ENCODE measurements at places on chromosomes 2 and 18.

DNA sequence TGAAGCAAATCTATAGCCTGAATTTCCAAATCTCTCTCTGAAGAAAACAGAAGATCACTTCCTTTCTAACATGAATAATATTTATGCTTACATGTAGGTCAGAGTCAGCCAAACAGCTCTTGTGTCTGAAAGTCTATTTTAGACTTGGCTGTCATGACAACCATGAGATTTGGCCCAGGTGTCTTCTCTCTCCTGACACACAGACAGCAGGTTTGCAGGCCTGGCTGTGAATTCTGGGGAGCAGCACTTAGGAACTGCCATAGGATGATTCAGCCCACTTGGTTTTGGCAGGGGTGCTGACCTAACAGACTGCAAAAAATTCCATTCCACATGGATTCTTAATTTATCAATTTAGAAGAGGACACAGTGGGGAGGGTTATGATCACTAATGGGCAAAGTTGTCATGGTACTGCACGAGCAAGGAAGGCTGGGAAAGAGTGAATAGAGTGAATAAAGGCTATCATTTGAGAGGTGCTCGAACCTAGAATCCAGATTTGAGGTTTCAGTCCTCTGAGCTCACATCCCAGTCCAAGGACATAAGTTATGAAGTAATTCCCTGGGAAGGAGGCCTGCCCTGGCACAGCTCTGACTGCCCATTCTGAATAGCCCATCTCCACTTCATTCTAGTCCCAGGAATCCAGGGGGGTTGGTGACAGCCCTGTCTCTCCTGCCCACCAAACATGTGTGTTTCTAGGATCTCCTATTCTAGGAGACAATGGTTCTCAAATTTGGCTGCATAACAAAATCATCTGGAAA, 453.9 kb upstream of the TRIB2 start:
- DNase-seq = no peak

DNA sequence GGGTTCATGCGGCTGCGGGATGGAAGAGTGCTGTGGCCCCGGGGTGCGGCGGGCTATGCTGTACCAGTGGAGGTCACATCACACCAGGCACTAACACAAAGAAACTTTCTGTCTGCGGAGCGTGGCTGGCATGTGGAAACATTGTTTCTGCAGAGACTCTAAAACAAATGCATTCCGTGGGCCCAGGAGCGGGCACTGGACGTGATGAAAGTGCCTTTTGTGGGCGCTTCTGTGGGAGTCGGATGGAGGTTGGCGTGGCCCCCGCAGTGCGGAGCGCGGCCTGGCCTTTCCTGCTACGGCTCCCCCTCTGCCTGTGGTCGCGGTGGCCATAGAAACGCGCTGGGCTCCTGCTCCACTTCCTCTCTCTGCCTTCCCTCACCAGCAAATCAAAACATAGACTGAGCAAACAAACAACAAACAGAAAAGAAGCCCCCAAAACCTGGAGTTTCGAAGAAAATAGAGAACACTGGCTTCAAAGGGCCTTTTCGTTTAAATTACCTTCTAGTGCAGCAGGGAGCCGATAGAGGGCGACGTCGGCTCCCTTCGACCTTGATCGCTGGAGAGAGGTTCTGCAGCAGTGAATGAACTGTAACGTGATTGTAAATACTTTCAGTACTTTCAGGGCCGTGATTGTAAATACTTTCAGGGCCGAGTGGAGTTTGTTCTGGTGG, 51.4 kb downstream of the KIF5C start:
- peak; percentile 48 for DNase-seq

DNA sequence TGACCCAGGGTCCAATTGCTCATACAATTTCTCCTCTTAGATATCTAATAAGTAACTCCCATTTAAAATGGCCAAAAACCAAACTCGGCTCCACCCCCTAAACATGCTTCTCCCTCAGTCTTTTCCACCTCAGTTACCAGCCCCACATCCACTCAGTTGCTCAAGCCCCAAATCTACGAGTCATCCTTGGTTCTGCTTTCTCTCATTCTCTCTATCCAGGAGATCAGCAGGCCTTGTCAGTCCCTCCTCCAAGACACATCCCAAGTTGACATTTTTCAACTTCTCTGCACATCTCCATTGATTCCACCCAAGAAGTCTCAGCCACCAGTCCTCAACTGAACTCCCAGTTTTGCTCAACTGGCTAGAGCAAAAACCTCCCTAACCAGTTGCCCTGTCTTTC, 40.5 kb upstream of the RTN4 start:
- no peak for DNase-seq

DNA sequence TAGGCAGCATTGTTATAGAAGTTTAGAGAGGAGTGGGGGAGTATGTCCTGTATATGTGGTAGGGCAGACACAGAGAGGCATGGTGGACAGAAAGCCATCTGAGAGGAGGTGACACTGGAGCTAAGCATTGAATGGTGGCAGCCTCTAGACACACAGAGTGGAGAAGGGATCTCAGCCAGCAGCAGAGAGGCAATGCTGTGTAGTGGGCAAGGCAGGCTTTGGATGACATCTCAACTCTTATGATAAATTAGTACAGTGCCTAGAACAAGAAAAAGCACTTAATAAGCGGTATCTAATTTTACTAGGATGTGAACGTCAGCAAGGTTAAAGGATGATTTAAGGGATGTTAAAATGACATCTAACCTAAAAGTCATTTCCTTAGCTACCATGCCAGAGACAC, 22.5 kb upstream of the CERS6 start:
- no peak for DNase-seq

DNA sequence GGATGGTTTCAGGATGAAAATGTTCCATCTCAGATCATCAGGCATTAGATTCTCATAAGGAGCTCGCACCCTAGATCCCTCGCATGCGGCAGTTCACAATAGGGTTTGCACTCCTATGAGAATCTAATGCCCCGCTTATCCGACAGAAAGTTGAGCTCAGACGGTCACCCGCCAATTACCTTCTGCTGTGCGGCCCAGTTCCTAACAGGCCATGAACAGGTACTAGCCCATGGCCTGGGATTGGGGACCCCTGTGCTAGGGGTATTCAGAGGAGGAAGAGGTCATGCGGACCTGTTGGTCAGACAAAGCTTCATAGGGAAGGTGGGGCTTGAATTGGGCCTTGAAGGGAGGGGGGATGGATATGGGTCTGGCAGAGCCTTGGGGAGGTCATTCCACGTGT, 4.4 kb upstream of the BUB1 start:
- DNase-seq = no peak

Data from inflammatory macrophage (primary cell).